ENCODE measurements at places on chromosomes 3 and 15.

DNA sequence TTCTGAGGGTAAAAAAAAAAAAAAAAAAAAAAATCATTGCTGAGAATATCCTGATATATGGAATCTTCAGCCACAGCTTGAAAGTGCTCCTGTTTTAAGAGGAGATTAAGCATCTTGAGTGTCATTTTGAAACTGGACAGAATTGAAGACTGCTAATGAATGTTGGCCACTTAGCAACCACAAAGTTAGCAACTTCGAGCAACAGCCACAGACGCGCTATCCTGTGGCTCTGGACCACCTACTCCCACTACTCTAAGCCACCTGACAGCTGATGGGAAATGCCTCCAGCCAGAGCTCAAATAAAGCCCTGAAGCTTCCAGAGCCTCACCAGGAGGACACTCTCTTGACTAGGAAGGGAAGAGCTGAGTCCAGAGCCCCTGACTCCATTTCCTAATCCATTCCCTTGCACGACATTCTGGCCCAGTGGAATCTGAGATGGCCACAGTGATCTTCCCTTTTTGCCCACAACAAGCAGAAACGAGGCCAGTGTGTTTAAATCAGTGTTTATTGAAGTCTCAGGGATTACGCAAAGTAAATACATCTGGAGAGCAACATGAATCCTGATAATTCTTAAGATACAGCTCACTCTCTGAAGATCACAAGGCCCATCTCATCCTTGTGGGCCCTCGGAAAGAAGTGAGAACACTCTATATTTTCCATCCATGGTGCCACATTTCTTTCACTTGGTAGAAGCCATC is 58.6 kb downstream of the TMEM212 start:
- no peak for ATAC-seq

- no peak for ATAC-seq
These were observed 85.6 kb downstream of the TJP1 start for GRCh38 chr15:29736744-29737020.

GRCh38 chr3:13518516-13518953 is 30.4 kb upstream of the FBLN2 start:
- peak; percentile 41 for ATAC-seq

- ATAC-seq, result no peak
These were observed 13.5 kb downstream of the TBC1D21 start for GRCh38 chr15:73886717-73887345.

DNA sequence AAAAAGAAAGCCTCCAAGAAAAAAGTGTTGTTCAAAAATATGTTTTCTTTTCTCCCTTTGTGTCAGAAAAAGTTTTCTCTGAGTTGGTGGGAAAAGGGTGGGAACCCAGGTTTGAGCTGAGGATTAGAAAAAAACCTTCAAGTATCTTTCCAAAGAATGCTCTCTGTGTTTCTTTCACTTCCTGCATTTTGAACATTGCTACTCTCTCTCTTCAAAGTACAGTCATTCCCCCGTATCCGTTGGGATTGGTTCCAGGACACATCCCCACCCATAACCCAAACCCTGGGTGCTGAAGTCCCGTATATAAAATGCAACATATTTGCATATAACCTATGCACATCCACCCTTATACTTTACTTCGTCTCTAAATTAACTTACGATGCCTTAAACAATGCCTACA is 139.6 kb downstream of the TMCO5A start:
- ATAC-seq, result no peak

DNA sequence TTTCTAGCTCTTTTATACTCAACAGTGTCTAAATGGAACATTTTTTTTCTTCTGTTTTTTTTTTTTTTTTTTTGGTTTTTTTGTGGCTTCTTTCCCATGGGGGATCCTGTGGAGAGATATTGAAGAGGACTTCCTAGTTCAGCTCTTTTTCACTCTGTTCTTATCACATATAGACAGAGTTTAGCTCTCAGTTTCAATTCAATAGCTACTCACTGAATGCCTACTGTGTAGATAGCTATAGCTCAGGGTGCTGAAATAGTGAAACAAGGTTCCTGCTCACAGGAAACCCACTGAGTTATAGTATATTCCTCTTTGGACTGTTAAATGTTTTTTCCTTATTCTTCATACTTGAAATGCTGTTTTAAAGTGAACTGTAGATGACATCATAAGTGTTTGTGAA is 918.8 kb downstream of the CADM2 start:
- ATAC-seq, result no peak

DNA sequence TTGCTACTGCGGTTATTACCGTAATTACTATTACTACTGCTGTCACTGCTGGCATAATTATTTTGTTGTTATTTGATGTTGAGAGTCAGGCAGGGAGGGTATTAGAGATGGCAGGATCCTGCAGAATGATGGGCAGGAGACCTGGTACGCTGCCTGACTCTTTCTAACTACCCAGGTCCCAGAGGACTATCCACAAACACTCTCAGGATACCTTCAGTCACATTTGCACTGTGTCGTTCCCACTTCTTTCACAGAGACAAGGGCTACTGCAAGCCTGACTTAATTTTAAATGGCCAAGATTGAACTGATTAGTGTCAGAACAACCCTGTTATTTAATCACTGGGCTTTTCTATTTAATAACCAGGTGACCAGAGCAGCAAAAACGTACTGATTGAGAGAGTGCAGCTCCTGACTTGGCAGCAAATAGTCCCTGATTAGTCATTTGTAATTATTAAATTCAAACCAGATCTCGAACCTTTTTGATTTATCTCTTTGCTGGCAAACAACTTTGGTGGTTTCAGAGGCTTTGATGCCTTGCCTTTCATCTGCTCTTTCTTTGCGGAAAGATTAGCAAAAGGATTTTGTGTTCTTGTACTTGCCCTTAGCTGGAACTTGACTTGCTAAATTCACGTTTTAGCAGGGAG is 88.8 kb upstream of the ARHGEF3 start:
- ATAC-seq, result no peak

- ATAC-seq, result no peak
These were observed 9.0 kb downstream of the ARPP21 start for GRCh38 chr3:35648347-35648746.

- no peak for ATAC-seq
These were observed 36.2 kb downstream of the HDC start for GRCh38 chr15:50229336-50229735.

DNA sequence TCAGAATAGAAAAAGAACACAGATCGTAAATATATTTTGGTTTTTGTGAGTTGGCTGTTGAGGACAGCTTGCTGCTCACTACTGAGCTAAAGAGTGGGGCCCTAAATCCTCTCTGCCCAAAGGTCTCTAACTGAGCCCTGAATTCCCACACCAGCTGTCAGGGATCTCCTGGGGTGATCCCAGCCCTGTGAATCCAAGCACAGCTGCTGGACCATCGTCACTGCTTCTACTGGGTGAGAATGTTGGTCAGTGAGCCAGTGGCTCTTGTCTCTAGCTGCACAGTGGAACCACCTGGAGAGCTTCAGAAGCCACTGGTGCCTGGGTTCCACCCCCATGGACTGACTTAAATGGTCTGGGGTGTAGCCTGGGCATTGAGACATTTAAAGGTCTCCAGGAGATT is 90.5 kb upstream of the IL12A start:
- no peak for ATAC-seq

GRCh38 chr3:173584093-173584837 is 186.7 kb downstream of the NLGN1 start:
- peak; percentile 17 for ATAC-seq

DNA sequence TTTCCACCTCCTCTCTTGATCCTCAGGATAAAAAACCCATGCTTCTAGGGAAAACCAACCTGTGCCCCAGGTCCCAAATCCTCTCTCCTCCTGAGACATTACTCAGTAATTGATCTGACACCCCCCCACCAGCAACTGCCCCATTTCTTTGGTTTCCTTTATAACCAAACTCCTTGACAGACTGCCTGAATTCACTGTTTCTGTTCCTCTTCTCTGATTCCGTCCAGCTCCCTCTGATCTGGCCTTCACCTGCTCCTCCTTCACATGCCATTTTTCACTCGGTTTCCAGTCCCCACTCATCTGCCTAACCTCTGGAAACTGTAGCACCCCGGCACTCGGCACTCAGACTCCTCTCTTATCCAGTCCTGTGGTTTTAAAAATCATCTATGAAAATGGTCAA is 2.1 kb downstream of the CCDC51 start:
- ATAC-seq, result no peak

DNA sequence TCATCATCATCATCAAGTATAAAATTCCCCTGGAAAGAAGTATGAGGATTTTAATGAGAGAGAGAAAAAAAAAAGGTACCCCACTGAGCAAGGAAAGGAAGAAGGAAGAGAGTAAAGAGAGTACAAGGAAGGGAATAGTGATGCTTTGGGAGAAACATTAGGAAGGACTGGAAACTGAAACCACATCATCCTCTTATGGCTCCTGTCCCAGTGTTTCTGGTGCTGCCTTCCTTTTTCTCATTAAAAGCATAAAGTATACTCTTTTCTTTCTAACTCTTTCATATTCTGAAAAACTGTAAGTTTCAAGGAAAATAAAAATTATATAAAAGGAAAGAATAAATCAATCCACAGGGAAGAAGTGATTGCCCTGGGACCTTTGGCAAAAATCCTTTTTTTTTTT is 616.4 kb upstream of the CBLB start:
- ATAC-seq, result no peak

GRCh38 chr15:66779331-66780009 is 77.4 kb downstream of the SMAD6 start:
- peak; percentile 12 for ATAC-seq

DNA sequence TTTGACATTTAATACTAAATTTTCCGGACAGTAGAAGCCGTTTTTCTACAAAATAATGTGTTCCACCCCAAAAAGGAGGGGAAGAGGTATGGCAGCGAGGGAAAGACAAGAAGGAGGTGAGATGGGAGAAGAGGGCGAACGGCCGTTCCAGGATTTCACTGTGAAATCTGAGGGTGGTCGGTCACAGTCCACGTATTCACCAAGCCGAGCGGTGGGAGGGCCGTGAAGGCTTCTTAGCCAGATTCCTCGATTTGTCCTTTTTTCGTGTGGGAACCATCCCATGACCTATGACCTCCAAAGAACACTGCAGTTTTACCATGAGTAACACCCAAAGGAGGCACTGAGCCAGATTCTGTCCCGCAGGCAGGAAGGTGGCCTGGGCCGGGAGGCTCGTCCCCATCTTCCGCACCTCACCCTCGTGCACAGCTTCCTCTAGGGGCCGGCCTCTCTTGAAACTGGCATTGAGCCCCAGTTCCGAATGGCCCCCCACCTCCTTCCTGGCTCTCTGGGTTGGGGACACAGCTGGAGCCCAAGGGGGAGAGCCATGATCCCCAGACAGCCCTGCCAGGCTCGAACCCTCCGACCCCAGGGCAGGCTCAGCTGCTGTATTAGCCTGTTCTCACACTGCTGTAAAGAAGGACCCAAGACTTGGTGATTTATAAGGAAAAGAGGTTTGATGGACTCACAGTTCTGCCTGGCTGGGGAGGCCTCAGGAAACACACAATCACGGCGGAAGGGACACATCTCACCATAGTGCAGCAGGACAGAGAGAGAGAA is 23.7 kb downstream of the XXYLT1 start:
- ATAC-seq, result no peak

DNA sequence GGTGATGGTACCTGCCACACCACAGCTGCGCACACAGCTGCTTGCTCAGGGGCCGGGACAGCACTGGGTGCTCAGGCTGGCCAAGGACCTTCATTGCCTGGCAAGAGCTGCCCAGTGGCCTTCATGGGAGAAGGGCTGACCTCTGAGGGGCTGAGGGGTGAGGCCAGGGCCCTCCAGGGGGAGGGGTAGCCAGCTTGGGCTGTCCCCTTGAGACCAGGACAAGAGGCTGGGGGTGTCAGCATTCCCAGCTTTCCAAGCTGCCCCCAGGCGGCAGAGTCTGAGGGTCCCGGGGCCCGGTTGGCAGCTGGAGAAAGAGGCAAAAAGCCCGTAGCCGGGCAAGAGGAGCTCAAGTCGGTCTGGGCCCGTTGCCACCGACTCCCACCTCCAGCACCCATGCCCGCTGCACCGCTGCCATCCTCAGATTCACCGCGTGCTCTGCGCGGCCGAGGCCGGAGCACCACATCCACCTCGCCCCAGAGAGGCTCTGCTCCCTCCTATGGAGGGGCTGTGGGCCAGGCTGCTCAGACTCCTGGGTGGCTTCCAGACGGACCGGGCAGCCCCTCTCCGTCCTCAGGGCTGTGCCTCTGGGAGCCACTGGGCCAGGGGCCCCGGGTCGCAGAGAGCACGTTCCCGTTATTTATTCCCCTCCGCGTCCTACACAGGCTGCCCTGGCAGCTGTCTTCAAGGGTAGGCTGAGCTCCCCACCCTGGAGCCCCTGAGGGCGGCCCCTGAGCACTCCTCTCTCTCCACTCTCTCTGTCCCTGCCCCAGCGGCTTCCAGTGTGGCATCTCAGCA is 51.5 kb downstream of the PLXNA1 start:
- no peak for ATAC-seq

DNA sequence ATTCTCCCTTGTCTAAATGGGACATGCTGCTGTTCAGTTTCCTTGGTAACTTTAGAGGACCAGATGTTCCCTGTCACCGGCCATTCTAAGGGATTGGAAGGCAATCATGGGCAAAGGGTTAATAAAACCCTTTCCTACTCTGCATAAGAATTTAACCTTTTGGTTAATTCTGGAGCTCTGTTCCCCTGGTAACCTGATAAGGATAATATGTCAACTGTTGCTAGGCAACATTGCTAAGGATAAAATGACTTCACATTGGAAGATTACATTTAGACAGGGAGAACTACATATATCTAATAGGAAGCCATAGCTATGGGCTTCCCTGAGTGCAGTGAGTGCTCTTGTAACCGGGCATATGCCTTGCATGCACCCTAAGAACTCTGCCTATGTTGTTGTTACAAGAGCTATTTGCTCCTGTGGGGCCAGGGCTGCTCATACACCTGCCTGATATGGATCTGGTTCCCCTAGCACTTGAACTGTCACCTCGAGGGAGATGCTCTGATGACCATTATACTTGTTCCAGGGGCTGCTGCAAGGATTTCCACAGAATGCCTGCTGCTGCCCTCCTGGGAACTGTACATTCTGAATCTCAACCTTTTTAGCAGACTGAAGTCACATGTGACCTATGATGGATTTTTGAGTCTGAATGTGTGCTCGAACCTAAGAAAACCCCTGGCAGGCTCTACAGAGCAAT is 326.3 kb upstream of the PDZRN3 start:
- peak; percentile 60 for ATAC-seq

DNA sequence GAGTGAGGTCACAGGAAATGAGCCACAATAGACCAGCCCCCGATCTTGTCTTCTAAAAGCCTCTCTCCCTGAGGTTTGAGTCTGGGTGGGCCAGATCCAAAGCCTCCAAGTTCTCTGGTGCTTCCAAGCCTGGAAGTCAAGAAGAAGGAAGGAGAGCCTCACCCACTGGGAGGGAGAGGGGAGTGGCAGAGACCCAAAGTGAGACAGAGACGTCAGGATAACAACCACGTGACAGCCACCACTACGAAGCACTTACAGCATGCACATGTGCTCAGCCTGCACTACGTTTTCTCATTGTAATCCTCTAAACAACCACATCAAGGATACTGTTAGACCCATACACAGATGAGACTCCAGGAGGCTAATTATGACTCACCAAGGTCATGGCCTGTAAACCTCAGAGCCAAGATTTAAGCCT is 197.3 kb upstream of the LINGO1 start:
- ATAC-seq, result peak; percentile 95

Measured in motor neuron (in vitro differentiated cells).